ENCODE measurements at places on chromosomes 4 and X.
A peak's percentile ranks its signal among the peaks of the same experiment; 100 is the strongest.

DNA sequence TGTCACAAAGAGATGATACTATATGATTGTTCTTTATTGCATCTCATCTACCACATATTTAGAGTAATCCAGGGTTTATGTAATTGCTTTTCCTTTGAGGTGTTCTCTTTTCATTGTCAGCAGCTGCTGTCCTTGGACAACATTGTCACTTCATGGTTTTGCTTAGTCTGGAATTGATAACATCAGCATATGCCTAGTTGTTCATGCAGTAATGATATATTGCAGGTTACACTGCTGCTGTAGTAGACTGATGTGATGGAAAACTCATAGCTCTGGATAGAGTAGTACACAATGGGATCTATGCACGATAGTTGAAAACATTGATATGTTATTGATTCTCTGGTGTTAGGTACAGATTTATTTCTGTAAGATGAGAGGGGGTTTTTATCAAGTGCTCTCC is 13.7 kb downstream of the NEIL3 start:
- DNase-seq: no peak

GRCh38 chr4:184978211-184978610 is 40.1 kb upstream of the HELT start:
- no peak for DNase-seq

- DNase-seq: no peak
These were observed 38.1 kb upstream of the CLDN24 start for GRCh38 chr4:183360161-183360919.

- DNase-seq: peak; percentile 59
These were observed 108.7 kb upstream of the ATP6AP2 start for GRCh38 chrX:40471965-40472648.

GRCh38 chr4:170589597-170590191 is 499.9 kb upstream of the AADAT start:
- no peak for DNase-seq

DNA sequence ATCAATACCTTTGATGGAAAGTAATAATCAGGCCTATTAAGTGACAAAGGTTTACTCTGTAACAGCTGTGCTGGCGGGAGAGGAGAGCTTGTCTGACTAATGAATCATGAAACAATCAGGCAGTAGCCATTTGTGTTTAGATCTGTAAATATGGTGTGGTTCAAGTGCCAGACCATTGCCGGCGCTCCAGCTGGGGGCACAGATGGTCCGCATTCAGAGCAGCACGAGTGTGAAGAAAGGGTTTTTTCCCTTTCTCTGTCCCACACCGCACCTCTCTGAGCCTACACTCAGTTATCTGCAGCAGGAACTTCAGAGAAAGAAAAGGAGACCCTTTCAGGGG is 111.3 kb upstream of the PAQR3 start:
- peak; percentile 24 for DNase-seq

- no peak for DNase-seq
These were observed 2.4 kb upstream of the BCOR start for GRCh38 chrX:40100141-40100536.

DNA sequence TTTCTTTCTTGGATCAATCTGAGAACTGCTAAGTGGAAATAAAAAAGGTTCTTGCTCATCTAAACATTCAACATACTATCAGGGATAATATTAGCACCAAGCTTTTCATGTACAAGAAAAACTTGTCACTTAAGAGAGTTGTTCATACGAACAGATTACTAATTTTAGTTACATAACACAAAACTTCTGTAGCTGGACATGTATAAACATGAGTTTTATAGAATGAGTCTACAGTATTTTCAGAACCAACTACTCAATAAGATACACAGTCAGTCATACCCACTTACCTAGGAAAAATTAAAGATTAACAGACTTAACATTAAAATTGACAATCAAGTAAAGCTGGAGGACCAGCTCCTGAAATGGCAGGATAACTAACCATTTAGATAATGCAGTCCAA is 540.1 kb upstream of the FAM241A start:
- no peak for DNase-seq

DNA sequence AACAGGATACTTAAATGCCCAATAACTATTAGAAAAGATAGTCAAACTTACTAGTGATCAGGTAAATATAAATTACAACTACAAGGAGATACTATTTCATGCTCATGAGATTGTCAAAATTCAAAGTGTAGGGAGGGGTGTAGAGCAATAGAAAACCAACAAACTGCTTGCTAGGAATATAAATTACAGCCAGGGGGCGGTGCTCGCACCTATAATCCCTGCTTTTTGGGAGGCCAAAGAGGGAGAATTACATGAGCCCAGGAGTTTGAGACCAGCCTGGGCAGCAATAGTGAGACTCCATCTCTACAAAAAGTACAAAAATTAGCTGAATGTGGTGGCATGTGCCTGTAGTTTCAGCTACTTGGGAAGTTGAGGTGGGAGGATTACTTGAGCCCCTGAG is 556.5 kb upstream of the NR3C2 start:
- DNase-seq: no peak

DNA sequence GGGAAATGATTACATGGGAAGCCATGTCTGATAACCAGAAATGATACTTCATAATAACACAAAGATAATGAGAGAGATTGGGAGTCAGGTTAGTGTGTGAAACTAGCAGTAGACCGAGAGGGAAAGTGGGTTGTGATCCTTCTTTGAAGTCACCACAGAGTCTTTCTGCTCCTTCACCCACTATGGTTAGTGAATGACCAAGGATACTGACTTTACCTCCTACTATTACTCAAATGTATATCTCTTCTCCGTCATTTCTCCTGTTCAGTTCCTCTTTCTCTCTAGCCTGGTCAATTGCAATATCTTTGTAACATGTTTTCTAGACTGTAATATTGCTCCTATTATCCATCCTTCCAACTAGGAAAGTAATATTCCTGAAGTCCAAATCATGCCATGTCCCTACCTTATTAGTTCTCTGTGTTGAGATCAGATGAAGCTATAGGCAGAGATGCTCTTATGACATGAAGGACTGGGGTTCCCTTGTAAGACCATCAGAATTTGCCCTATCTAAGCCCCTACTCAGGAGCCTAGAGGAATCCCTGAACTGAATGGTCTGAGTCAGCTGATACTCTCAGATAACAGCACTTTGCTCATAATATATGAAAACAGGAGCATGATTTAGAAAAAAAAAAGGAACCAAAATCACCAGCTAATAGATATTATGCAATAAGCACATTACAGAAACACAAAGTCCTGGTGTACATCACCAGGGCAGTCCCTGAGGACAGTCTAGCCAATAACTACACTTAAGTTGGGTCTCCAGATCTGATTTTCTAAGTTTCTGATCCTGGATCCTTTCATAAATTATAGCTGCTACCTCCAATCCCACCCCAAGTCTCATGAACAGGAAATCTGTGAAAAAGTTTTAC is 81.2 kb downstream of the SHROOM3 start:
- DNase-seq: no peak

- no peak for DNase-seq
These were observed 35.4 kb downstream of the FABP2 start for GRCh38 chr4:119286377-119287002.

DNA sequence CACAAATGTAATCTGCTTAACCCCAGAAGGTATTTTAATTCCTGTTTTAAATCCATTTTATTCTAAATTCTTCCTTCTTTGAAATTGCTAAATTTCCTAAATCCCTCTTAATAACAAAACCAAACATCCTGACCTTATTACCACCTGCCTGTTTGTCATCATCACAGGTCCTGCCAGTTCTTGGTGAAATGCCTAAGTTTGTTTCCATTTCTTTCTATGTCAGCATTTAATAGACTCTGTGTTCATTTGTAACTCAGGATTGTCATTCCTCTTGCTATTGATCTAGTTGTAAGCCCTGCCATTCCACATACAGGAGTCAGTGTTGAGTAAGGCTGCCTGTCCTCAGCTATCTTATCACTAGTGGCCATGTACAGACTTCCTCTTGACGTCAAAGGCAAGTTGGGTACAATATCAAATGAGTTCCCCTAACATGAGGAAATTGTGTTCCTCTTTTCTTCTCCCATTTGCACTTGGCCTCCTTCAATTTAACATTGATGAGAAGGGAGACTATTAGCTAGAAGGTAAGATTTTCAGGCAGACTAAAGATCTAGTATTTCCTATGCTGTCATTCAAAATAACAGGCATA is 440.1 kb downstream of the AFF2 start:
- no peak for DNase-seq

GRCh38 chr4:138405934-138406567 is 163.9 kb upstream of the SLC7A11 start:
- DNase-seq: no peak

GRCh38 chr4:107736924-107737448 is 17.0 kb upstream of the PAPSS1 start:
- peak; percentile 15 for DNase-seq

DNA sequence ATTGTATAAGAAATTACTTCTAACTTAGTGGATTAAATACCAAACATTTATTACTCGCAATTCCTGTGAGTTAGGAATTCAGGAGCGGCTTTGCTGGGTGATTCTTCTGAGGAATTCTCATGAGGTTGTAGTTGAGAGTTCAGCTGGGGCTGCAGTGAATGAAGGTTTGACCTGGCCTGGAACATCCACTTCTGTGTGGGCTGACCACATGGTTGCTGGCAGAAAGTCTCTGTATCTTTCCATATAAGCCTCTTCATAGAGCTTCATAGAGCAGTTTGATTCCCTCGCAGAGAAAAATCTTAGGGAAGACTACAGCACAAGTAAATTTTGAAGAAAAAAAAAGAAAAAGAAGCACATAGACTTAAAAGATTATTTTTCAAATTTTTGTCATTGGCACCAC is 339.7 kb upstream of the NWD2 start:
- DNase-seq: no peak

GRCh38 chr4:179007755-179008154 is 1565.5 kb upstream of the AGA start:
- DNase-seq: no peak

DNA sequence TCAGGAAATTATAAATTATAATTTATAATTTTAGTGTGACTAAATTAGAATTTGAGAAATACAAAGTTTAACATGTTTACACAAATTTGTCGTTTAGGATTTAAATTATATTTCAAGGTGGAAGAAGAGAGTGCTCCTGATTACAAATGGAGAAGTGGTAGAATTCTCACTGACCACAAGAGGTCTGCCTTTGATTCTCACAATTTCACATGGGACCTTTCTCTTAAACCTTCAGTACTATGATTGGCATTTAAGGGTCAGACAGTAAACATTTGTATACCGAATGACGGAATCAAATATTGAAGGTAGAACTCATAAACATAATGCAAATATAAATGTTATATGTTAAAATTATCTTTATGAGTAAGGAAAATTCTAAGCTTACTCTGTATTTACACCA is 171.7 kb downstream of the SLIT2 start:
- DNase-seq: no peak

GRCh38 chr4:8272472-8273428 is 3.2 kb downstream of the HTRA3 start:
- DNase-seq: no peak

- DNase-seq: no peak
These were observed 35.2 kb downstream of the KDM6A start for GRCh38 chrX:44908153-44908552.

GRCh38 chrX:147403040-147403439 is 508.7 kb upstream of the FMR1 start:
- DNase-seq: no peak

- DNase-seq: no peak
These were observed 1.5 kb downstream of the TIFA start for GRCh38 chr4:112284166-112284565.

DNA sequence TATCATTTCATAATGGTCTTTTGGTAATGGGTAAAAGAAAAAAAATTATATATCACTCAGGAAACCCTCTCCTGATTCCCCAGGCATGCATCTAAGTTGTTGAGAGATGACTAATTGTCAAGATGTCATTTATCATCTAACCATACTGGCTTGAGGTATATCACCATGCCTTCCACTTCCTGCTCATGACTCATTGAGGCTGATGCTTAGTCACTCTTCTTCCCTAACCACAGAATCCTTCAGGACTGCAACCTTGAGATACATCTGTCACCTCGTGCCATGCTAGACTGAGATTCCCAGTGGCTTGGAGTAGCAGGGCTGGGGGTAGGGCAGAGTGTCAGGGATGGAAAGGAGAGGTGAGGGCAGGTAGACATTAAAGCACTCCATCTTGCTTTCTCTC is 782.5 kb upstream of the INTU start:
- DNase-seq: no peak

DNA sequence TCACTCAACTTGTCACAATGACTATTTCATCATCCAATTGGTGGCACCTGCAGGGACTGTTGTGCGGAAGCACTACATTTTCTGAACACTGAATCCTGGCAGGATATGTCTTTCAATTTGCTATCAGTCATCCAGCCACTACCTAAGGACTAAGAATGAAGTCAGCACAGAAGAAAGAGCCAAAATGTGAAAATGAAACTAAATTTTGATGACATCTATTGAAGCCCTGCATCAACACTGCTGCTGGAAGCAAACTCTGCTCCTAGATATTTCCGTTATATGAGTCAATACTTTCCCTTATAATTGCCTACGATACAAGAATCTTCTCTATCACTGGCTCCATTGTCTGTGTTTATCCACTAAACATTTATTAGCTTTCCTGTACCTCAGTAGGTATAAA is 917.9 kb downstream of the RAPGEF2 start:
- DNase-seq: no peak

DNA sequence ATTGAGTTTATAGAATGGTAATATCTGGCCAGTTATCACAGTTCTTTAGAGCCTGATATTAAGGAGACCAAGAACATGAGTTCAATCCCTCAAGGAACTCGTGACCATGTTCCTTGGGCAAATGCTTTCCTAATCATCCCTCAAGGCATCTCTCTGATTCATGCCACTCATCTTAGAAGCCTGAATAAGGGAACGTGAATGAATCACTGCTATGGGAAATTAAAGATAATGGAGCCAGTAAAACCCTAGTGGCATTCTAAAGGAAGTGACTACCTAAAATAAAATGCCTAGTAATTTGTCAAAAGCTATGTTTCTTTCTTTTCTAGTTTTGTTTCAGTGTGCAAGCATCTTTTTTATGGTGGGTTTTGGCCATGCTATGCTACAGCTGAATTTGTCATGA is 1161.3 kb downstream of the C4orf33 start:
- no peak for DNase-seq

GRCh38 chr4:166277401-166277800 is 404.4 kb downstream of the TLL1 start:
- no peak for DNase-seq

- DNase-seq: no peak
These were observed 50.8 kb upstream of the EDNRA start for GRCh38 chr4:147430111-147430510.

DNA sequence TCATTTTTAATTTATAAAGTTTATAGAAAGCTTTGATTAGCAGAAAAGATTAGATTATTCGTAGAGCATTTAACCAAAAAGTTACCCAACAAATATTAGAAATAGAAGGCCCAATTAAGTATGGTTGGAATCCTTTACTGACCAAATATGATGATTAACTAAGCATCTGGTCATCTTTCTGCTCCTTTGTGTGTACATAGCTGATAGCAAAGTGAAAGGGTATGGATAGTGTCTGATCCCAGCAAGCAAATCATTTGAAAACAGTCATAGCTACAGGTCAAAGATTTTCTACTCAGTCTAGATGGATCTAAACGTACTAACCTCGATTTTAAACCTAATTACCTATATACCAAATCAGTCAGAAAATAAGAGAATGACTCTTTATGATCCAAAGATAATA is 7.3 kb upstream of the MAB21L2 start:
- no peak for DNase-seq

All from DMS79 treated with DMSO at 0.1 percent for 48 hours (cell line).